ENCODE measurements at places on chromosomes 12 and 14. TPM values are rescaled to one million over a fixed set of nuclear protein-coding genes. Genes with fewer than 3 reads are reported as not detected.

DNA sequence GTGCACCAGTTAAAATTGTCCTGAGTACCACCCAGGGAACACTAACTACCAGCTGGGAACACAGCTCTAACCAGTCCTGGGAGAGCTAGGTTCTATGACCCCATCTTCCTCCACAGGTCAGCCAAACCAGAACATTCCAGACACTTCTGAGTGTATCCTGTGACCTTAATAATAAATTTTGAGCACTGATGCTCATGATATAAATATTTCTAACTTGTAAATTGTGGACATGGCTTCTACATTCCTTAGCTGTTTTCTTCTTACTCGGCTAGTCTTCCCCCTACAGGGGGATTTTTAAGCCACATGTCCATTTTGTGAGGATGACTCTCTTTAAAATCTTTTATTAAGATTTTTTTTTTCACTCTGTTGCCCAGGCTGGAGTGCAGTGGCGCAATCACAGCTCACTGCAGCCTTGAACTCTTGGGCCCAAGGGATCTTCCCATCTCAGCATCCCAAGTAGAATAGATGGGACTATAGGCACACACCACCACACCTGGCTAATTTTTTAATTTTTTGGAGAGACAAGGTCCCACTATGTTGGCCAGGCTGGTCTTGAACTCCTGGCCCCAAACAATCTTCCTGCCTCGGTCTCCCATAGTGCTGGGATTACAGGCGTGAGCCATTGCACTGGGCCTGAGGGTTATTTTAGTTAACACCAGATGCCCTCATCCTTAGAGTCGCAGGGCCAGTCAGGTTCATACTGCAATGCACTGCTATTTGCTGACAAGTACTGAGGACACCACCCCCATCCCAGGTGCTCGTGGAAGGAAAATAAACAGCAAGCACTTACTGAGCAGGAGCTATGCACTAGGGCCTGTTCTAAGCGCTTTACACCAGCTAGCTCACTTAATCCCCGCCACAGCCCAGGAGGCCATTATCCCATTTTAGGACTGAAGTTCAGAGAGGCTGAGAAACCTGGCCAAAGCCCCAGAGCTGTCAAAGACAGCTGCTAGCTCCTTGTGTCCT lies 142.6 kb upstream of the NCOR2 start:
- no peak for DNase-seq

DNA sequence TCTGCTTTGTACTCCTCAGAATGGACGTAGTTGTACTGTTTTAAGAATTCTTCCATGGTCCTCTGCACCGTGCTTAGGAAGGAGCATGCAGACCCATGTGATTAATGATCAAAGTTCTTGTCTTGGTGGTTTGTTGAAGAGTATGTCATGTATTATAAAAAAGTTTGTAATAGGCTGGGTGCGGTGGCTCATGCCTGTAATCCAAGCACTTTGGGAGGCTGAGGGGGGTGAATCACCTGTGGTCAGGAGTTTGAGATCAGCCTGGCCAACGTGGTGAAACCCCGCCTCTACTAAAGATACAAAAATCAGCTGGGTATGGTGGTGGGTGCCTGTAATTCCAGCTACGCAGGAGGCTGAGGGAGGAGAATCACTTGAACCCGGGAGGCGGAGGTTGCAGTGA lies 61.8 kb upstream of the RTL1 start:
- no peak for DNase-seq

GRCh38 chr12:49375406-49375805 lies 8.1 kb downstream of the SPATS2 start:
- DNase-seq = no peak

DNA sequence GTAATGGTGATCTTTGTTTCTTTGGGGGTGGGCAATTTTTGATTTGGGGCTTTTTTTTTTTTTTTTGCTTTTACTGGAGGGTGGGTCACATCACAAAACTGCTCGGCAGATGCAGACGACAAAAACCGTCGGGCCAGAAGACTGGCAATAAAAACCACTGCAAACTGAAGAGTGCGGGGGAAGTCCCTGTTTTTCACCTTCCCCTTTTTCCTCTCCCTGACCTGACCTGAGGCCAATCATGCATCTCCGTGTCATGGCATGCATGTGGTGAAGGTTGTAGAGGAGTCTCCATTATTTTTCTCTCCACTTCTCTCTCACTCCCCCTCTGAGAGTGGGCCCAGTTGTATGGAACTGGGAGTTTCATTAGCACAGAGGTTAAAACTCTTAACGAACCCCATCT lies 57.5 kb downstream of the AP5M1 start:
- DNase-seq = no peak

- no peak for DNase-seq
Observed at GRCh38 chr12:121358073-121358472, 5.9 kb upstream of the ANAPC5 start.

DNA sequence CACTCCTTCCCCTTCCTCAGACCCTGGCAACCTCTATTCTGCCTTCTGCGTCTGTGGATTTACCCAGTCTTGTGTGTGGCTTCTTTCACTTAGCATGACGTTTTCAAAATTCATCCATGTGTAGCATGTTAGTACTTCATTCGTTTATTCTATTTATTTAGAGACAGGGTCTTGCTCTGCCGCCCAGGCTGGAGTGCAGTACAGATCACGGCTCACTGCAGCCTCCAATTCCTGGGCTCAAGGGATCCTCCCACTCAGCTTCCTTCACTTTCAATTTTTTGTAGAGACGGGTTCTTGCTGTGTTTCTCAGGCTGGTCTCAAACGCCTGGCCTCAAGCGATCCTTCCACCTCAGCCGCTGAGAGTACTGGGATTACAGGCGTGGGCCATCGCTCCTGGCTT lies 37.0 kb downstream of the B4GALNT3 start:
- DNase-seq = no peak

GRCh38 chr12:124453419-124454351 lies 113.7 kb downstream of the NCOR2 start:
- peak; percentile 70 for DNase-seq

DNA sequence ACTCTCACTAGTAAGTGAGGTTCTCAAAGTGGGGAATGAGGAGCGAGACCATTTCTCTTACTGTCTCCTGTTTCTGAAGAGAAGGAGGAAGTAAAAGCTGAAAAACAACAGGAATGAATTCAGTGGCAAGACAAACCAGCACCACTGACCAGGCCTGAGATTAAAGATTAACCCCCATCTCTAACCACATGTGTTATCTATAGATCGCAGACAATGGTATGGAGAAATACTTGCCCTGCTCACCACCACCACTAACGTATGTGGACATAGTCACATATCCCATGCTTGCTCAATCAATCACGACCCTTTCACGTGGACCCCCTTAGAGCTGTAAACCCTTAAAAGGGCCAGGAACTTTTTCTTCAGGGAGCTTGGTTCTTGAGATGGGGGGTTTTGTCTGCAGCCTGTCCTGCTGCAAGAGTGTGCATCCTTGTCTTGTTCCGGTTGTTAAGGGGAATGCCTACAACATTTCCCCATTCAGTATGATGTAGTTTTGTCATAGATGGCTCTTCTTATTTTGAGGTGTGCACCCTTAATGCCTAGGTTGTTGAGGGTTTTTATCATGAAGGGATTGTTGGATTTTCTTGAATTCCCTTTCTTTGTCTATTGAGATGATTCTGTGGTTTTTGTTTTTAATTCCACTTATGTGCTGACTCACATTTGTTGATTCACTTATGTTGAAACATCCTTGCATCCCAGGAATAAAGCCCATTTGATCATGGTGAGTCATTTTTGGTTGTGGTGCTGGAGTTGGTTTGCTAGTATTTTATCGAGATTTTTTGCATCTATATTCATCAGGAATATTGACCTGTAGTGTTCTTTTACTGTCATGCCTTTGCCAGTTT lies 698.8 kb upstream of the LMO3 start:
- DNase-seq = no peak

GRCh38 chr12:46217541-46218321 lies 51.1 kb downstream of the SLC38A1 start:
- no peak for DNase-seq

GRCh38 chr12:57177354-57177753 lies 29.9 kb upstream of the LRP1-AS start:
- DNase-seq = no peak

GRCh38 chr12:32847287-32847686 lies 49.3 kb downstream of the PKP2 start:
- no peak for DNase-seq

DNA sequence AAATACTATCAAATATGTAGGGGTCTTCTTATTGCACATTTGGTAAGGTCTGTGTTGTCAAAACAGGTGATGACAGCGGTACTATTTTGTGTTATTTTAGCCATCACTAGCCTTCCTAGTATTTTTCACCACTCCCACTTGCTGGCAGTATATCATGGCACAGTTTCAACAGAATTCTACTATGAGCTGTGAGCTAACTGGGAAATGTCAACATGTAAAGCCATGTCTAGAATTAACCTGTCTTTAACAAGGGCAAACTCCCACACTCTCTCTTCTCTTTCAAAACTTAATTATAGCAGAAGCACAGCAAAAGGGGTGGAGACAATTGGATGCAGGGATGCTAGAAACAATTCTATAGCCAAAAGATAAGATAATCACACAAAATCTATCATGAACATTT lies 253.4 kb downstream of the PAX9 start:
- no peak for DNase-seq

GRCh38 chr14:54702014-54702491 lies 135.1 kb downstream of the SAMD4A start:
- no peak for DNase-seq

GRCh38 chr14:72254202-72254936 lies 322.1 kb downstream of the RGS6 start:
- DNase-seq = no peak

GRCh38 chr12:68851592-68852306 lies 43.8 kb downstream of the MDM2 start:
- DNase-seq = no peak

DNA sequence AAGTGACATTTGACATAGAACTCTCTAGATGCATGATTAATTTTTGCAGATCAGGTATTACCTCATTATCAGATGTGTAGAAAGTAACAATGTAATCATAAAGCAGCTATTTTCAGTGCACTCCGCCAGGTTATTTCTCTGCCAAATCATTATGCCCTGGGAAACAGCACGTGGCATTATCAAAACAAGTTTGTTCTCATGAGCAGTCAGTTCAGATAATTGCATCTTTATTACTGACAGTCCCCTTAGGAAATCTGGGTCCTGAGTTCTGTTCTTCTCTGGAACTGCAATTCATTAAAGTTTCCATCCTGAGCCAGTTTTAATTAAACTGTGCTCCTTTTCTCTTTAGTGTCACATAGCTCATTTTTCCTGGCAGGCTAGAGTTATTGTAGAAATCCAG lies 94.7 kb upstream of the KRR1 start:
- DNase-seq = no peak

The TIGAR gene
- total RNA-seq = 1.2 TPM

The MYO1A gene
- total RNA-seq = 0.47 TPM

The DACT1 gene
- total RNA-seq = 0.87 TPM

The SSPN gene
- total RNA-seq = 6.7 TPM

The DNAJC22 gene
- 11.9 TPM for total RNA-seq

The DLK1 gene
- 65.5 TPM for total RNA-seq

The SUOX gene
- total RNA-seq = 14.7 TPM

The GPR84 gene
- 0.79 TPM for total RNA-seq

The FOXG1 gene
- total RNA-seq = not detected

The SMCO2 gene
- 0.50 TPM for total RNA-seq

The RNASE7 gene
- total RNA-seq = 0.23 TPM

The GAS2L3 gene
- total RNA-seq = 0.87 TPM

Measured in pancreas (tissue), 10 donors.